Chondrocyte (in vitro differentiated cells): ENCODE measurements at places on chromosomes 7 and 10. TPM values are rescaled to one million over a fixed set of nuclear protein-coding genes. Genes with fewer than 3 reads are reported as not detected.

Gene TMEM270
- total RNA-seq, result 0.25 TPM in 1 of 3 replicates, not detected in the others

Gene LIPN
- total RNA-seq, result not detected in 3 replicates

Gene CCDC136
- 7.6 to 8.8 TPM (median 8.5 TPM) in 3 replicates for total RNA-seq

Gene ERLIN1
- 27.7 to 45.0 TPM (median 28.2 TPM) in 3 replicates for total RNA-seq

Gene ADARB2
- 3.3 to 6.6 TPM (median 3.9 TPM) in 3 replicates for total RNA-seq

Gene EPHB6
- total RNA-seq, result 0.22 to 2.1 TPM (median 0.31 TPM) in 3 replicates

Gene AGAP4
- 6.0 to 15.6 TPM (median 6.8 TPM) in 3 replicates for total RNA-seq

Gene CCDC172
- total RNA-seq, result not detected in 3 replicates

Gene IL15RA
- total RNA-seq, result 0.56 to 0.65 TPM in 2 of 3 replicates, not detected in the other

Gene ANKRD61
- not detected in 3 replicates for total RNA-seq

Gene SLC16A9
- 1.00 to 1.5 TPM (median 1.2 TPM) in 3 replicates for total RNA-seq

Gene HABP2
- total RNA-seq, result not detected in 3 replicates

Gene LRIT1
- total RNA-seq, result not detected in 3 replicates

Gene LRGUK
- 0.10 to 0.70 TPM (median 0.20 TPM) in 3 replicates for total RNA-seq

DNA sequence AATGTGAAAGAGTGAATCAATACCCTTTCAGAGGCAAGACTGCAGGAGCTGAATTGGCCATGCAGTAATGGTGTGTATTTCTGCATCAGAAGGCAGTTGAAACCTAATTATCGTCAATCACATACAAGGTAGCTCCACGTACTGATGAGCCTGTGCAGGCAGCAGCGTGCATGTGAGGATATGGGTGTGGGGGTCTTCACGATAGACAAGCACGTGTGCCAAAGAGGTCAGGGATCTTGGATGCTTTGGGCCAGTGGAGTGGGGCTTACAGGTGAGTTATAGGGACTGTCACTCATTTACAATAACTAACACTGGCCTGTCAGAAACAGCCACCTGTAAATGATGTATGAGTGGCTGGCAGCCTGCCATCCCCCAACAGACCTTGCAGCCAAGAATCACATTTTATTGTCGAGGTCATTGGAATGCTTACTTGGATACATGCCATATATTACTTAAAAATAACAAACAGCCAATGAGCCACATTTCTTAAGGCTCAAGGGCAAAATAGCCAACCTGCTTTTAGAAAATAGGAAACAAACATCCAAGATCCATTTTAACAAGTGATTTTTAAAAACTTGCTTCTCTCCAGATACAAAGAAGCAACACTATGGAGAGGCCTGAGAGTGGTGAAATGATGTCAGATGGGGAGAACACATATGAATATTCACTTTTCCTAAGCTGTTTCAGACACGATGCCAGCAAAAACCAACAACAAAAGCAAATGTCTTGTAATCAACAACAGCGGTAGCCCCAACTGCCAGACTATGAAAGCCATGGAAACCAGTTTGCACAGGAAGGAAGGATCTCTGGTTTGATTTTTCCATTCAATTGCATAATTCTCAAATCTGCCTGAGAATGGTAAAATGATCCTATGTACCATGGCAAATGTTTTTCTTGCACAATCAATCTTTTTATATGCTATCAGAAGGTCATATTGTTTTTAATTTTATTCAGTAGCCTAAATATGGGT, 210.7 kb downstream of the SKAP2 start:
- peaks cover 49% of the 10 kb centered on the region for H3K27me3 ChIP-seq
- no peak for DNase-seq
- no peaks in the 10 kb centered on the region for H3K4me1 ChIP-seq

- peaks cover 10% of the 10 kb centered on the region for H3K4me1 ChIP-seq
- no peak overlapping the region for H3K4me3 ChIP-seq
- H3K27ac ChIP-seq, result no peak overlapping the region
- H3K27me3 ChIP-seq, result peaks cover 27% of the 10 kb centered on the region
These were observed 23.6 kb upstream of the ADCYAP1R1 start for GRCh38 chr7:31028417-31028992.

DNA sequence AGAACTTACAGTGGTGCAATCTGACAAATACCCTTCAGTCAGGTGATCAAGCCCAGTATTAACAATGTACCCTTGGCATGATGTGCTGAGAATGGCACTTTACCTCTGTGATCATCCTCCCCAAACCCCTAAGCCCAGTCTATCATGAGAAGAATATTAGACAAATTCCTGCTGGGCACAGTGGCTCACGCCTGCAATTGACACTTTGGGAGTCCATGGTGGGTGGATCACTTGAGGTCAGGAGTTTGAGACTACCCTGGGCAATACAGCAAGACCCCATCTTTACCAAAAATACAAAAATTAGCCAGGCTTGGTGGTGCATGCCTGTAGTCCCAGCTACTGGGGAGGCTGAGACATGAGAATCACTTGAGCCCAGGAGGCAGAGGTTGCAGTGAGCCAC, 7.4 kb upstream of the CUL2 start:
- peaks cover 12% of the 10 kb centered on the region for H3K27me3 ChIP-seq
- H3K36me3 ChIP-seq, result no peaks in the 10 kb centered on the region
- no peak overlapping the region for H3K4me3 ChIP-seq
- H3K27ac ChIP-seq, result no peak overlapping the region
- DNase-seq, result no peak
- no peaks in the 10 kb centered on the region for H3K4me1 ChIP-seq

GRCh38 chr7:35249537-35249907, 4.4 kb downstream of the TBX20 start:
- no peak overlapping the region for H3K27ac ChIP-seq
- peaks cover 3% of the 10 kb centered on the region for H3K36me3 ChIP-seq
- no peak overlapping the region for H3K4me3 ChIP-seq
- no peak for DNase-seq
- H3K27me3 ChIP-seq, result peaks cover 76% of the 10 kb centered on the region

DNA sequence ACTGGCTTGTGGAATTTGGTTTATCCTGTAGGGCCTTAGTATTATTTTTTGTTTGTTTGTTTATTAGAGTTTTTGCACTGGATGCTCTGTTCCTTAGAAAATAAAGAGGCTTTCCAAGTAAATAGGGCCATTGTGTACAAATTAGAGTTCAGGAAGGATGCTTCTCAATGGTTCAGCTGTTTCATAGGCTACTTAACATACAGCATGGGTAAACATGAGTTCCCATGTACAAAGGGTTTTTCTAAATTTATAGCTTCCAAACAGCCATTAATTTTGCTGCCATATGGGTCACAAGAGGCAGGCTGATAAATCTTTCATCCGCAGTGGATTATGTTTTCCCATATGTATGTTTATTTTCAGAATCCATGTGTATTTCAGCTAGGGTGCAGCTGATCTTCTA, 121.6 kb upstream of the WDR11 start:
- H3K4me3 ChIP-seq, result no peak overlapping the region
- no peak overlapping the region for H3K27ac ChIP-seq
- no peak for DNase-seq

DNA sequence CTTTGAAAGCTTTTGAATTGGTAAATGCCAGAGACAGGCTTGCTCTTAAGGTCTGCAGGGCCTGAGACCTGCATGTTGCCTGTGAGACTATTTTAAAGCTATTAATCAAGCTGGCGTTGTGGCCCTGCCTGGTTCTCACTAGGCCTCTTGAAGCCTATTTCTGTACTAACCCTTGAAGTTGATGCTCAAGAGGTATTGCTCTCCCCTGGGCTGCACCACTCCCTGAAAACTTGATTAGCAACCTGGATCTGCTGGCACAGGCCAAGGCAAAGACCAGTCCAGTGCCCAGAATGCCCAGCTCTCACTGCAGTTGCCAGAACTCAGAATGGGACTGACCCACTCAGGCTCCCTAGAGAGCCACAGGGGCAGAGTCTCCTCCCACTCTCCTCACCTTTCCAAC, 220.0 kb upstream of the MEOX2 start:
- H3K27me3 ChIP-seq, result no peaks in the 10 kb centered on the region
- H3K4me3 ChIP-seq, result no peak overlapping the region
- DNase-seq, result no peak

- H3K4me1 ChIP-seq, result no peaks in the 10 kb centered on the region
- no peak for DNase-seq
- no peaks in the 10 kb centered on the region for H3K36me3 ChIP-seq
- peaks cover 35% of the 10 kb centered on the region for H3K27me3 ChIP-seq
- H3K4me3 ChIP-seq, result no peak overlapping the region
- H3K27ac ChIP-seq, result no peak overlapping the region
These were observed 26.8 kb downstream of the COBL start for GRCh38 chr7:51289623-51290303.

GRCh38 chr7:106870528-106870927, 5.4 kb downstream of the PIK3CG start:
- no peak for DNase-seq
- H3K27me3 ChIP-seq, result peaks cover 7% of the 10 kb centered on the region
- H3K4me3 ChIP-seq, result no peak overlapping the region
- peaks cover under 1% of the 10 kb centered on the region for H3K36me3 ChIP-seq
- H3K4me1 ChIP-seq, result no peaks in the 10 kb centered on the region
- no peak overlapping the region for H3K27ac ChIP-seq

- DNase-seq, result no peak
- peaks cover 20% of the 10 kb centered on the region for H3K4me1 ChIP-seq
- no peaks in the 10 kb centered on the region for H3K27me3 ChIP-seq
- H3K27ac ChIP-seq, result no peak overlapping the region
- H3K36me3 ChIP-seq, result peaks cover 10% of the 10 kb centered on the region
- H3K4me3 ChIP-seq, result no peak overlapping the region
These were observed 86.5 kb downstream of the PLXNA4 start for GRCh38 chr7:132489776-132490237.

DNA sequence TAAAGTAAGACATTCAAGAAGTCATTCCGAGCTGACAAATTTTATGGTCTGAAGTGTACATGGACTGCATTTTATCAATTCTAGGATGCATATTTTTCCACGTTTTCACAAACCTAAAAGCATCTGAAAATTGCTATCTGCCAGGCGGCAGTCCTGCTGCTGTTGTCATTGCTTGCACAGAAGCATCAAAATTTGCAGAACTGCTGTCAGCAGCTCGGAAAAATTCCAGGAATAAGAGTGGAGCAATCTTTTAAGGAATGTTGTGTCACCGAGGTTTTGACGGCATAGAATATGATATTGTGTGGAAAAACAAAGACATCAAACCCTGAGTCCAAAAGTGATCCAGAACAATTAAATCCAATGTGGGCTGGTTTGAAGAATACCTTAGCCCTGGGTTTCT, 61.4 kb downstream of the CHCHD3 start:
- no peaks in the 10 kb centered on the region for H3K36me3 ChIP-seq
- no peaks in the 10 kb centered on the region for H3K27me3 ChIP-seq
- H3K4me1 ChIP-seq, result peaks cover 45% of the 10 kb centered on the region
- H3K4me3 ChIP-seq, result no peak overlapping the region
- peak overlapping the region; percentile 76 for H3K27ac ChIP-seq

DNA sequence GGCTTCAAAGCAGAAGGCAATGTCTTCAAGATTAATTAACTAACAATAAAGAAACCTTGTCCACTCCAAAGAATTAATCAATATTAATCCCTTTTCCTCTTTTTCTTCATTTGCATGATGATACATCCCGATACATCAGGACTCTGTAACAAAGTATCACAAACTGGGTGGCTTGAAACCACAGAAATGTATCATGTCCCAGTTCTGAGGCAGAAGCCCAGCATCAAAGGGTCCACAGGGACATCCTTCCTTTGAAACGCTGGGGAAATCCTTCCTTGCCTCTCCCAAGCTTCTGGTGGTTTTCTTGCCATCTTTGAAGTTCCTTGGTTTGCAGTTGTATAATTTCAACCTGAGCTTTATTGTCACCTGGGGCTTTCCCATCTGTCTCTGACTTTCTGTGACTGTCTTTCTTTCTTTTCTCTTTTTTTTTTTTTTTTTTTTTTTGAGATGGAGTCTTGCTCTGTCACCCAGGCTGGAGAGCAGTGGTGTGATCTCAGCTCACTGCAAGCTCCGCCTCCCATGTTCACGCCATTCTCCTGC, 210.2 kb upstream of the ADARB2 start:
- H3K4me1 ChIP-seq, result no peaks in the 10 kb centered on the region
- H3K4me3 ChIP-seq, result no peak overlapping the region
- no peak overlapping the region for H3K27ac ChIP-seq
- peaks cover 9% of the 10 kb centered on the region for H3K27me3 ChIP-seq
- no peaks in the 10 kb centered on the region for H3K36me3 ChIP-seq

- DNase-seq, result no peak
- H3K4me3 ChIP-seq, result no peak overlapping the region
- no peak overlapping the region for H3K27ac ChIP-seq
- no peaks in the 10 kb centered on the region for H3K27me3 ChIP-seq
These were observed 55.2 kb downstream of the NRP1 start for GRCh38 chr10:33279276-33279675.

DNA sequence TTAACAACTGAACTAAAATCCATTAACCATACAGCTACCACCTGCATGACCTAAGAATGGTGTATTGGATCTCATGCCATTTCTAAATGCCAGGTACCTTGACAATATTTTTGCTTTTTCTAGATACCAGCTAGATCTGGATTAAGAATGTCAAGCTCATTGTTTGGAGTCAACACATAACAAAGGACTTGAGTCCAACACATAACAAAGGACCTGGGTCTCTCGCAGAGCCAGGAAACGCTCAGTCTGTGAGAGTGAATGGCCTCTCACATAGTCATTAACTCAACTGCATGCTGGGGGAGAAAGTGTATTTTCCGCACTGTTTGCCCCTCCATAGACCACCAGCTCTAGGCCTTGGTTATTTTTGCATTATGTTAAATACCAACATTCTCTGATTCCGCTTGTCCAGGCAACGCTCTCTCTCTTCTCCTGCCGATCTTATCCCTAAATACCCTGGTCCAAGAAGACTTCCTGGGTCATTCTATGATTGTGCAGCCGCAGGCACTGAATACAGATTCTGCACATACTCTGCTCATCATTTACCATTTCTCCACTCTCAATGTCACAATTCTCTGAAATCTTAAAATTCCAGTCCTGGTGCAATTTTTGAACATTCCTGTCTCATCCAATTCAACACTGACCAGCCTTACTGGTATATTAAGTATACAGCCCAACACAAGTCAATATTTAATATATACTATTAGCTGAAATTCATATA, 31.2 kb downstream of the ITIH5 start:
- H3K4me3 ChIP-seq, result no peak overlapping the region
- peaks cover 3% of the 10 kb centered on the region for H3K36me3 ChIP-seq
- no peak overlapping the region for H3K27ac ChIP-seq
- no peaks in the 10 kb centered on the region for H3K4me1 ChIP-seq

- H3K36me3 ChIP-seq, result no peaks in the 10 kb centered on the region
- no peak for DNase-seq
- peaks cover 64% of the 10 kb centered on the region for H3K4me1 ChIP-seq
- H3K27me3 ChIP-seq, result no peaks in the 10 kb centered on the region
- H3K27ac ChIP-seq, result no peak overlapping the region
These were observed 23.9 kb downstream of the EPC1 start for GRCh38 chr10:32323051-32323450.

- no peaks in the 10 kb centered on the region for H3K36me3 ChIP-seq
- no peaks in the 10 kb centered on the region for H3K27me3 ChIP-seq
- H3K27ac ChIP-seq, result no peak overlapping the region
- no peaks in the 10 kb centered on the region for H3K4me1 ChIP-seq
These were observed 199.8 kb upstream of the CNTNAP2 start for GRCh38 chr7:145916776-145917175.

- no peaks in the 10 kb centered on the region for H3K27me3 ChIP-seq
- H3K36me3 ChIP-seq, result no peaks in the 10 kb centered on the region
- no peak overlapping the region for H3K27ac ChIP-seq
- peaks cover 22% of the 10 kb centered on the region for H3K4me1 ChIP-seq
These were observed 88.4 kb upstream of the GPR22 start for GRCh38 chr7:107381453-107381852.

- H3K4me3 ChIP-seq, result no peak overlapping the region
- H3K27me3 ChIP-seq, result no peaks in the 10 kb centered on the region
- no peaks in the 10 kb centered on the region for H3K4me1 ChIP-seq
These were observed 344.7 kb downstream of the NEBL start for GRCh38 chr10:20552382-20552781.

GRCh38 chr10:8318956-8319355, 264.5 kb downstream of the GATA3 start:
- no peaks in the 10 kb centered on the region for H3K4me1 ChIP-seq
- H3K27ac ChIP-seq, result no peak overlapping the region
- DNase-seq, result no peak
- no peak overlapping the region for H3K4me3 ChIP-seq
